Activated B cell treated with CpG ODN at 0.5 μM for 24 hours (primary cell): ENCODE measurements at places on chromosomes 4 and X. TPM values are rescaled to one million over a fixed set of nuclear protein-coding genes. Genes with fewer than 3 reads are reported as not detected.

- DNase-seq, result no peak
Observed at GRCh38 chrX:109709129-109709631, 23.9 kb downstream of the ACSL4 start.

DNA sequence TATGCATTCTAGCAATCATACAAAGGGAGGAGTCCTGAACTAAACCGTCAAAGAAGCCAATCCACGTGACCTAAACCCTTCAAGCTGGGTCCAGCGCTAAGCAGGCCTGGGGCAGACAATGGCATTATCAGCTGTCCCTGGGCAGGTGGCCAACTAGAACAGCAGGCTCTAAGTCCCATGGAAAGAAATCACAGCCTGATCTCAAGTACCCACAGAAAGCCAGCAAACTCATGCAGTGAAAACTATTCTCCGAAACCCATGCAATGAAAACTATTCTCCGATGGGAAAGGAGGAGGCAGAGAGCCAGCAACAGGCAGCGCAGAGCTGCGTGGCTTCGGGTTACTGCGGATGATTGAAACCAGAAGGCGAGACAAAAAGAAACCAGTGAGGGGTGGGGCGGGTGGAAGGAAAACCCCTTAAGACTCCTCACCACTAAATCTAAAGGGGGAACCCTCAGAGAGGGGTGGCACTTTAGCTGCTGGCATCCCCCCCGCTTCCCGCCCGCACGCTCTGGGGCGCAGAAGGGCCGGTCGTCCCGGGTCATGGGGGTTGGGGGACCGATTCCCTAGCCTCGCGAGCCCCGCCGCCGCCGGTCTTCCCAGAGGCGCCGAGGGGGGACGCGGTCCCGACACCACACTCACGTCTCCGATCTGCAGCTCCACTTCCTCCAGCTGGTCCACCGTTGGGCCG is 567 bp downstream of the C4orf46 start:
- DNase-seq, result no peak

DNA sequence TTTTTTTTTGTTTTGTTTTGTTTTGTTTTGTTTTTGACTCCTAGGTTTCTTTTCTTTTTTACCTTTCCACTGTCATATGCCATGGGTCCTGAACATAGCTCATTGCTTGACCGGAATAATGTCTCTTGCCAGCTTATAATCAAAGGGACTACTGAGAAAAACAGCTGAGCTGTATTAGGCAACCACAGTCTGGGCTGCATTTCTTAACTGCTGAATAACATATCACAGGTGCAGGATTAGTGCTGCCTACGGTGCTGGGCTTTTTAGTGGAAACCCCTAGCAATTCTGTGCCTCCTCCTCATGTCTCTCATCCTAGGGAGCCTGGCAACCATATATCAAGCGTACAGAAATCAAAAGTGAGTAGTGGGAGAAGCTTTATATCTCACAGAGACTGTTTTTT is 333.5 kb downstream of the BMPR1B start:
- no peak for DNase-seq

- no peak for DNase-seq
Observed at GRCh38 chr4:69576251-69576877, 63.1 kb downstream of the UGT2A2 start.

DNA sequence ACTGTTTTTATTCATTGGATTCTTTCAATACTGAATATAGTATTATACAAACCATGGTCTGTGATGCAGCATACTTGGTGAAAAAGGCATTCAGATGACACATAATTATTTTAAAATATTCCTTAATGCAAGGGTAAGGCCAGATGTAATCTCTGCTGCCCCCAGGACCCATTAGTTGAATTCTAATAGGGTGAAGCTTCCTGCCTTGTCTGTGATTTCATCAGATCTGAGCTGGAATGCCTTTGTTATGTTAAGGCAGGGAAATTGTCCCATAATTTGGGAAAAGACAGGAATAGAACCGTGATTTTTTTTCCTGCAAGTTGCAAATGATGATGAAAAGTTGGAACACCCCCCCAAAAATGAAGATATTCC is 26.1 kb downstream of the ZRSR2 start:
- DNase-seq, result no peak

GRCh38 chr4:28462766-28463700 is 1602.4 kb downstream of the STIM2 start:
- DNase-seq, result no peak

DNA sequence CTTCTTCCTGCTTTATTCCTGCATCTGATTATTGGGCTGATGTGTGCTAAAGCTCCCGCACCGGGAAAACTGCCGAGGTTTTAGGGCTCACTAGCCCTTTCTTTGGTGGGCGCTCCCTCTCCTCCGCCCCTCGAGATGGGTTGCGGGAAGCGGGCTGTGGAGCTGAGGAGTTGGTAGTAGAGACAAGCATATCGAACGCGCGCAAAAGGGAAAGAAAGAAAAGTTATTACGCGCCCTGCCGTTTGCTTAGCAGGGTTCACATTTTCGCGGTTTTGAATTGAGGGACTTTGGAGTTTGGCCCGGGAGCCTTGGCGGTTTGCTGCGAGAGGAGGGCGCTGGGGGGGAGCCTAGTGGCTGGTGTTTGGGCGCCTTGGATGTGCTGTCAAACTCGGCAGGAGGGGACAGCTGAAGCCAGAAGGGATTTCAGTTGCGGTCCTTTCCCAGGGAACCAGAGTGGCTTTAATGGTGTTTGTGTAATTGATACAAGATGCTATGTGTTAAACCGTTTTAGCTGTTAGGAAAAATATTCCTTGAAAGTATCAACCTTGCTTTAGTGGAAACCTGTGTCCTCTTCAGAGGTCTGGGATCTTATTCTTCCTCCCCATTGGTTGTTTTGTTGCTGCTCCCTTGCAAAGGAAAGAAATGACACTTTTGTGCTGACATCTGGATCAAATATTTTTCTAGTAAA is 1.1 kb downstream of the GAB1 start:
- DNase-seq, result no peak

GRCh38 chrX:20129547-20129946 is 12.1 kb downstream of the EIF1AX start:
- no peak for DNase-seq

- DNase-seq, result no peak
Observed at GRCh38 chr4:145679991-145680455, at the start of gene C4orf51. C4orf51 (plus strand) TSS chr4:145680146; CDS start chr4:145680204, 58 bp downstream.

GRCh38 chr4:165555302-165555701 is 176.5 kb downstream of the CPE start:
- no peak for DNase-seq

- no peak for DNase-seq
Observed at GRCh38 chr4:85113706-85114105, 147.2 kb upstream of the WDFY3 start.

GRCh38 chrX:14051416-14051815 is 21.7 kb upstream of the GEMIN8 start:
- no peak for DNase-seq

DNA sequence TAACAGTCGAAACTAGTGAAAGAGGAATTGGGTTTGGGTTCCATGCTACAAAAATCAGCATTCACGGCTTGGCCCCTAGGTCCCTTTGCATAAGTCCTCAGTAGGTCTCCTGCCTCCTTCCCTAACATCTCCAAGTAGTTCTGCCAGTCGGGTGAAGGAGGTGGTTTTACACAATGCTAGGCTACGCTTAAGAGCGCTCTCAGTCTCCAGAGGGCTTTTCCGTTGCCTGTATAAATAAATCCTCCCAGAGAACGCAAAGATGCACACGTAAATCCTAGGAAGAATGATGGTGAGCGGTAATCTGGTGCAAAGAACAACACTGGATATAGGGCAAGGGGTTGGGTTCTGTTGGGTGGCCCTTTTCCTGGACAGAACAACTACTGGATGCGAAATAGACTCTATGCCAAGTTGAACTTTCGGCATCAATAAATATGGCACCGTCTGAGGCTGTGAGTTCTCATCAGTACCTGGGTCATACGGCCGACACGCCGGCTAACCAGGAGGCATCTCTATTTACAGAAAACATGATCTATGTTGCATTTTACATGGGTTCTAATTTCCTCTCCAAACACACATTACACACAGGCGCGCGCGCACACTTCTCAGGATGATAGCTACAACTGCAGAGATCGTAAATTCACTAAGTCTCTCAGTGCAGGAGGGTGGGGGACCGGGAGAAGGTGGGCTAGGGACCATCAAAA is 1.3 kb downstream of the CAMK2D start:
- no peak for DNase-seq

DNA sequence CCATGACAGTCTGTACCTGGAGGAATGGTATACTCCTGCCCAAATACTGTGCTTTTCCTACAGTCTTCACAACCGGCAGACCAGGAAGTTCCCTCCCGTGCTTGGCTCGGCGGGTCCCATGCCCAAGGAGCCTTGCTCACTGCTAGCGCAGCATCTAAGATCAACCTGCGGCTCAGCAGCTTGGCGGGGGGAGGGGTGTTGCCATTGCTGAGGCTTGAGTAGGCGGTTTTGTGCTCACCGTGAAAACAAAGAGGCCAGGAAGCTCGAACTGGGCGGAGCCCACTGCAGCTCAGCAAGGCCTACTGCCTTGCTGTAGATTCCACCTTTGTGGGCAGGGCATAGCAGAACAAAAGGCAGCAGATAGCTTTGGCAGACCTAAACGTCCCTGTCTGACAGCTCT is 152.7 kb downstream of the TEX11 start:
- DNase-seq, result no peak

GRCh38 chrX:632366-633042 is 1.9 kb downstream of the SHOX start:
- DNase-seq, result no peak

DNA sequence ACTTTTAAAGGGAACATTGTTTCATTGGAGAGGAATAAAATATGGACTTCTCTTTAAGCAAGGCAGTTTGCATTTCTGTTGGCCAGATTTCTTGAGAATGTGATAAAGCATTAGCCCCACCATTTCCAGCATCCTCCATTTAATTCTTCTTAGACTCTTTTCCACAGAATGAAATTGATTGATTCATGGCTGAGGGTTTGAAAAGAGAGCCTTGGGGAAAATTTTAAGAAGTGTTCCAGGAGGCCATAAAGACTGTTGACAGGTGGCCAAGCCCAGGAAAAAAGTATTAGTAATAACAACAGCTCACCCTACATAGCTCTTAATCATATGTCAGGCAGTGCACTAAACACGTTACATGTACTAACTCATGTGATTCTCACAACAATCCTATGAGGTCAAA is 53.4 kb downstream of the SHROOM3 start:
- no peak for DNase-seq

DNA sequence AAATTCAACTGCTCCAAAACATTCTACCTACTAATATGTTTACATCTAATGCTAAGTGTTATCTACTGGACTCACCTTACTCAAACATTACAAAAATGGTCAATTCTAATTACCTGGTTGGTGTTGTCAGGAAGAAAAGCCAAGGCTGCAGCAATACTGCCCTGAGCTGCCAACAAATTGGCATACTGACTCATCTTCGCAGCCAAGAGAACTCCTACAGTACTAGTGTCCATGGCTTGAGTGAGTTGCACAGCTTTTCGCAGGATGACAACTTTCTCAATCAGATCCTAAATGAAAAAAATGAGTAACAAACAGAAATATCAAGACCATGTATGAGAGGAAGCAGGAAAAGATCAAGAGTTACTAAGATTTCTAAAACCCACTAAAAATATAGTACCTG is 39.6 kb downstream of the SEC31A start:
- DNase-seq, result no peak

- DNase-seq, result no peak
Observed at GRCh38 chr4:98686043-98686707, 27.8 kb upstream of the TSPAN5 start.

DNA sequence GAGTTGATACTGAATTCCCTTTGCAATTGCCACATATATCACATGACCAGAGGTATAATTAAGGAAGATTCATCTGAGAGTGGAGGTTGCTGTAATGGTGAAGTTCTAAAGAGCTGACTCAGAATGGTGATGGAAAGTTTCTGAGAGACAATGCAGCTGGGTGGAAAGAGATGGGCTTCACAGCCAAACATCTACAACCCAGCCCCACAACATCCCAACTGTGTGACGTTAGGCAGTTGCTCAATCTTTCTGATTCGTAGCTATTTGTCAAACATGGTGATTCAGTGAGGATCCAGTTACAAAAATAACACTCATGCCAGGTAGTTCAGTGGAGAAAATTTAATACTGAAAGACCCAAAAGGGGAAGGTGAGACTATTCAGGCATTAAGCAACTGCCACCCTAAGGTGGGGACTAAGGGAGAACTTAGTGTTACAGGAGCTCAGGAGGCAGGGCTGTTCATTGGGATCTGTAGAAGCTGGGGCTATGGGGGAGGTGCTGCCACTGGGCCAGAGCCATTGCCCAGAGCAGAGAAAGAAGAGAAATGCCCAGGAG is 6.9 kb upstream of the AFF1 start:
- no peak for DNase-seq

DNA sequence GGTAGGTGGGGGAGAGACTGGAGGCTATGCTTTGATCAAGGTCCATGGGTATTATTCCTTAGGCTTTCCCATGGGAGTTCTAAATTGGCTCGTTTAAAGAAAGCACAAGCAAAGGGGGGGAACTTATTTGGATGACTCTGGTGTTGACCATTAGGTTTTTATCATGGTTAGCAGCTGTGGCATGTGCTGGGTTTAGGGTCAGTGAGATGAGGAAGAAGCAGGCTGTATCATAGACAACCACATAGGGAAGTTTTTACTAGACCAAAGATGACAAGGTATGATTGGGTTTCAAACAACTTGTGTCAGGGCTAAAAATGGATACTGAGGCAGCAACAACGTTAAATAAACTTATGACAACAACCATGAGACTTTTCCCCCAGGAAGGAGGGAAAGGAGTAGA is 97.7 kb downstream of the DNAAF6 start:
- no peak for DNase-seq

GRCh38 chr4:128675083-128675482 is 134.4 kb upstream of the JADE1 start:
- DNase-seq, result no peak

- no peak for DNase-seq
Observed at GRCh38 chrX:153583433-153583832, 15.5 kb downstream of the CCNQ start.

- DNase-seq, result no peak
Observed at GRCh38 chr4:26141911-26142638, 178.7 kb upstream of the RBPJ start.

Gene PIR
- 0.82 and 1.7 TPM in 2 replicates for total RNA-seq

Gene FATE1
- not detected in 2 replicates for total RNA-seq

Gene CCNB3
- total RNA-seq, result 0.37 and 1.4 TPM in 2 replicates

Gene FANCB
- 3.9 and 4.0 TPM in 2 replicates for total RNA-seq

Gene RNF212
- 2.1 and 2.4 TPM in 2 replicates for total RNA-seq

Gene PABPC5
- total RNA-seq, result not detected in 2 replicates

Gene ATP1B4
- total RNA-seq, result not detected in 2 replicates

Gene HSFX2
- total RNA-seq, result 0.33 and 0.51 TPM in 2 replicates

Gene NPY2R
- total RNA-seq, result not detected in 2 replicates

Gene UBL4A
- total RNA-seq, result 20.4 and 20.9 TPM in 2 replicates

Gene MAGEC3
- not detected in 2 replicates for total RNA-seq

Gene HMGN5
- 1.0 and 1.2 TPM in 2 replicates for total RNA-seq
